ENCODE measurements at places on chromosomes 5 and 9.

GRCh38 chr5:2529371-2530092 lies 221.9 kb downstream of the IRX2 start:
- no peak for DNase-seq

GRCh38 chr9:90007516-90008440 lies 403.0 kb downstream of the GADD45G start:
- DNase-seq, result no peak

DNA sequence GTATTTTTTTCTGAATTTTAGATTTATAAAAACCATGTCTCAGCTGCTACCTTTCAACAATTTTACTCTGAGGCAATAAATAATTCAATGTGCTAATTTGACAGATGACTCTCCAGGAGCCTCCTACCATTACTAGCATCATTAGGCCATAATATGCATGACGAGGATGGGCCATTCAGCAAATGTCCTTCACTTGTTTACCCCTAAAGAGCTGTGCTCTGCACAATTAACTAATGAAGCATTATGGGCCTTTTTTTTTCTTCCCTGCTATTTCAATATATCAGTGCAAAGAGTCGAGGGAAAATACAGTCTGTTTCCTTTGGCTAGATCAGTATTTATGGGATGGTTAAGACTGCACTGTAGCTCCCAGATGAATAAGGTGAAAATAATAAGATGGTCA lies 627.2 kb downstream of the ISL1 start:
- no peak for DNase-seq

GRCh38 chr9:137602661-137603060 lies 2.8 kb upstream of the ARRDC1 start:
- DNase-seq, result no peak

DNA sequence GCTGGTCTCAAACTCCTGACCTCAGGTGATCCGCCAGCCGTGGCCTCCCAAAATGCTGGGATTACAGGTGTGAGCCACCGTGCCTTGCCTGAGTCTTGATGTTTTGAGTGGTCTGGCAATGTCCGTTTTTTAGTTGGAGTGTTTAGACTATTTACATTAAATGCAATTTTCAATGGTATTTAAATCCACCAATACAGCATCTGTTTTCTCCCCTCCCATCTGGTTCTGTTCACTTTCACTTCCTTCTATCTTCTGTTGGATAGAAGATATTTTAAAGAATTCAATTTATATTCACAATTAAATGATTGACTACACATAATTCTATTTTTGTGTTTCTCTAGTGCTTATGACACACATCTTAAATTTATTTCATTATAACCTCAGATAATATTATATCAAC lies 26.0 kb upstream of the PCAT7 start:
- no peak for DNase-seq

GRCh38 chr9:93258818-93259489 lies 75.0 kb downstream of the WNK2 start:
- DNase-seq, result no peak

- DNase-seq, result no peak
These were observed 136.3 kb downstream of the ASTN2 start for GRCh38 chr9:117278471-117279035.

DNA sequence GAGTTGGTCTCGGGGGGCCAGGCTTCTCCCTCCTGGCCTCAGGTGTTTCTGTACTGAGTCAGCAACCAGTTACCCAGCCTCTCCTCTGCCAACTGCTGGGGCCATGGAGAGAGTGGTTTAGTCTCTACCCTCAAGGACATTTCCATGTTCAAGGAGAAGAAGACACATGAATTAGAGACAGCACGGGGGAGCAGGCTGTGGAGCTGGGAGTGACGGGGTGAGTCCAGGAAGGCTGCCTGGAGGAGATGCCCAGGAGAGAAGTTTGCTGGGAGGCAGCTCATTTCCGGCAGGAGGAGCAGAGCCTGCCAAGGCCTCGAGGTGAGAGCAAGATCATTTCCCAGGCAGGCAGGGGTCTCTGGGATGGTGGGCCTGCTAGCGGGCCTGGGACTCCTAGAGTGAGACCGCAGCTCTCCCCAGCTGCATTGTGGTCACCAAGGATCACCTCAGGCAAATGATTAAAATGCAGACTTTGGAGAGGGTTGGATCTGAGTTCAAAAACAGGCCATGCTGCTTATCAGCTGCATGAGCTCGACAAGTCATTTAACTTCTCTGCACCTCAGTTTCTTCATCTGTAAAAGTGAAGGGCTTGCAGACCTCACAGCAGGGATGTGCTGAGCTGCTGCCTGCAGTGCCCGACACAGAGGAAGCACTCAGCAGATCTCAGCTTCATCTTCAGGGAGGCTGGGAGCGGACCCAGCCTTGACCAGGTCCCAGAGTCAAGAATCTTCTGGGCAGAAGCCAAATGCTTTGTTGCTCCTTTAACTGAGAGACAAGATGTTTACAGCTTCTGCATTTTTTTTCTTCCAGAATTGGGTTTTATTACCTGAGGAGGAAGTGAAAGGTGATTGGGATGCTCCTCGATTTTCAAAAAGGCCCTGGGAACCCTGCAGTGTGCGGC lies 35.2 kb downstream of the NEK6 start:
- DNase-seq, result no peak

DNA sequence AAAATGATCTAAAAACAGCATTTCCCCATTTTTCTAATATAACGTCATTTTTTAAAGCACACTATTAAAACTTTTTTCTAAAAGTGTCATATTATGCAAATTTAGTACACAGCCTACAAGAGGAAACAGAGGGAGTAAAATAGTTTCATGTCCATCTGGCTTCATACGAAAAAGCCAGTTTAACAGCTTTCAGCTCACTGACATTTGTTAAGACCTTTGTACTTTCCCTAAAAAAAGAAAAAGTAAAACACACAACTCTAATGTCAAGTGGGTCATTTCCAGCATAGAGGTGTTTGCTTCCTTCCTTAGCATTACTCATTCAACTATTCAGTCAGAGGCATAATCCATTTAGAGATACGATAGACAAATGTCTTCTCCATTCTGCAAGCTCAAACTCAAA lies 49.4 kb downstream of the ABHD17B start:
- no peak for DNase-seq

DNA sequence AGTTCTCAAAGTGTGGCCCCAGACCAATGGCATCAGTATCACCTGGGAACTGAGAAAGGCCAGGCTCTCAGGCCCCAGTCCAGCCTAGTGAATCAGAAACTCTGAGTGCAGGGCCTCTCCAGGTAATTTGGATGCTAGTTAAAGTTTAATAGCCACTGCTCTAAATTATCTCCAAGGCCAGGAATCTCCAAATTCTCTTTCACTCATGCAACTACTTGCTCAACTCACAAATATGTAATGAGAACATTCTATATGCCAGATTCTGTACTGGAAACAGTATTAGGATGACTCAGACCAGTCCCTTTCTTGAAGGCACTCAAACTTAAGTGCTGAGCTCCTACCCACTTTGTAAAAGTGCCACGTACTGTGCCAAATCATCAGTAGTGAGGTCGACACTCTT lies 84.6 kb downstream of the PAPPA start:
- no peak for DNase-seq

DNA sequence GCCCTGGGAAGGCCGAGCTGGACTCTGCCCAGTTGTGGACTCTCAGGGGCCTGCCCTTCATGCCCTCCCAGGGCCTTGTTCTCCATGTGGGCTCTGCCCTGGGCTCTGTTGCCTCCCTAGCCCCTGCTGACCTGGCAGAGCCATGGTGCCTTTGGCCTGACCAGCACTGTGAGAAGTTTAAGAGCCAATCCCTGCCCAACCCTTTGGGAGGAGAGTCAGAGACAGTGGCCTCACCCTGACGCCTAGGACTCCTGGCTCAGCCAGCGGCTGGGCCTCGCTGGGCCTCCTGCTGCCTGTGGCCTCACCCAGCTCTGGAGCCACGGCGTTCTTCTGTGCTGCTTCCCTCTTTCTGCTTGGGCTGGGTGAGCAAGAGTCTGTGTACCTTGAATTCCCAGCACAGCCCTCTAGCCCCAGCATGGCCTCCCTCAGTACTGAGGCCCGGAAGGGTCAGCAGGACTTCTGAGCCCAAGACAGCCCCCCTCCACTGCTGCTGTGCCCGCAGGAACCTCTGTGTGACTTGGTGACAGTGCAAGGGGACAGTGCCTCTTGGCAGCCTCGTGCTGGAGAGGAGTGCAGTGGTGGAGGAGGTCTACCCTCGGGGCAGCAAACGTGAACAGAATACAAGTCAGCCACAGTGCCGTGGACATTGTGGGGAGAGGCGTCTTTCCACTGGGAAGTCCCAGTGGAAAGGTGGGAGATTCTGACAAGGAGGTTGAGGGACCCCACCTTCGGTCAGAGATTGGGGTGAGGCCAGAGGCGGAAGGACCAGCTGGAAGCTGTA lies 97.4 kb downstream of the CACNA1B start:
- DNase-seq, result no peak

DNA sequence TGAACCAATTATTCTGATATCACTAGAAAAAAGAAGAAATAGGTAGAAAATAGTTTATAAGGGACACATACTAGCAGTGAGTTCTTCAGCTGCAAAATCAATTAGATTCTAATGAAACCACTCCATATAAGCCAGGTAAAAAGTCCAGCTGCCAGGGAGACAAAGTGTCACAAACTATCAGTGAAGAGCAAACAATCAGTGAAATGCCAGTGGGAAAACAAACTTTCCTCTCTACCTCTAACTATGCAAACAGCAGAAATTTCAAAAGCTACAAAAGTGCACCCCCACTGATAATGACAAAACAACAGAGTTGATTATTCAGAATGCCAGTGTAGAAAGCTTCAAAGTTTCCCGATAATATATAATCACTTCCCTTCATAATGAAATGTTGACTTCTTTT lies 637.2 kb upstream of the ITGA1 start:
- DNase-seq, result no peak

DNA sequence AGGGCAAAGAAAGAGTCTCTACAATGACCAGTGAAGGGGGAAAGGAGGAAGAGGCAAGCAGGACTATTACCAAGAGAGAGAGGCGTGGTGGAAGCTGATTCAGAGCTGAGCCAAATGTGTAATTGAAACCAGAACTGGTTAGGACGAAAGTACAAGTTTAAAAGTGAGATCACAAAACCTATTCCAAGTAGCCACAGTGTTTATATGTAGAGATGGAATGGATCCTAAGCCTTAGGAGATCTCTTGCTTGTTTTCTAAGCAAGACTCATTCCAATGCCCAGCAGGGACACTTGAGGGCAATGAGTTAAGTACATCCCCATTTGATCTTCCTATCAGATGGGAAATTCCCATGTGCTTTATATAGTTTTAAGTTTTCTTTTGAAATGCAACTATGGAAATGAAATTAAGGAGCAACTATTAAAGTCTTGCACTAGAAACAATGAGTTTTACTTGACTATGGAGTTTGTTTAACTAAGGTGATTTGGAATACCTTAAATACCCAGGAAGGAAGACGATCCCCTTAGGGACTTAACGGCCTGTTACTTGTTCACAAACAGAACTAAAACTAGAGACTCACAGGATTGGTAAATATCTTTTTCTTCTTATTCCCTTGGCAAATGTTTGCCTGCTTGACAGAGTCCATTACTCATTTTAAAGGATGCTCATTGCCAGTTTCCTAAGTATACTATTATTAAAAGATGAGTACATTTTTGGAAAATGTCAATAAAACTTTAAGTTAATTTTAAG lies 51.1 kb upstream of the SNX2 start:
- no peak for DNase-seq

DNA sequence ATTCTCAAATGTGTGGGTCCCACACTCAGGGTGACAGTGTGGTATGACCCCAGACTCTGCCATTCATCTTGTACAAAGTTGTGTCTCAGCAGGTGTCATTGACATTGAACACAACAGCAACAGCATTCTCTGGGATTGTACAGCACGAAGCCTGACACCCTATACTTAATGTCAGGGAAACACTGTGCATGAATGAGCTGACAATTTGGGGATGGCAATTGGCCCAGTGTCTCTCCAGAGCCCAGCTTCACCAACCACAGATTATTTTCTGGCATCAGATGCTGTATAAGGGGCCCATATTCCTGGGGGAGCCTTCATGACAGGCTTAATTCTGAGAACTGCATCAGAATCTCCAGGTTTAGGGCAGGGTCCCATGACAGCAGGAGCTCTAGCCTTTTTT lies 143.2 kb downstream of the GCNT1 start:
- no peak for DNase-seq

DNA sequence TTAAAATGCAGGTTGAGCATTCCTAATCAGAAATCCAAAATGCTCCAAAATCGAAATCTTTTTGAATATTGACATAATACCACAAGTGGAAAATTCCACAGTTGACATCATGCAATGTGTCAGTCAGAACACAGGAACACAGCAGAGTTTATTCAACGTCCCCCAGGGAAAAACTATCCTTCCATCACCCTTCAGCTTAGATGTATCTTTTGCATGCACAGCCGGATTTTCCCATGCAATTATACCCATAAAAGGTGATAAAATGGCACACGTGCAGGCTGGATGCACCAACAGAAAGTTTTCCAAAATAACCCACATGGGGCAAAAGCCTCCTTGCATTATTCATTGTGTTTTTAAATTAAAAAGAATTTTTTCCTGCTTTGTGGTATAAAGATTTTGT lies 71.2 kb downstream of the RAB24 start:
- no peak for DNase-seq

Measured in activated naive CD4-positive, alpha-beta T cell treated with anti-CD3 and anti-CD28 coated beads, Interleukin-2, amount 50 U/mL, for 16 hours (primary cell).